CD4-positive, CD25-positive, alpha-beta regulatory T cell (primary cell): ENCODE measurements at places on chromosomes 6 and 20.

DNA sequence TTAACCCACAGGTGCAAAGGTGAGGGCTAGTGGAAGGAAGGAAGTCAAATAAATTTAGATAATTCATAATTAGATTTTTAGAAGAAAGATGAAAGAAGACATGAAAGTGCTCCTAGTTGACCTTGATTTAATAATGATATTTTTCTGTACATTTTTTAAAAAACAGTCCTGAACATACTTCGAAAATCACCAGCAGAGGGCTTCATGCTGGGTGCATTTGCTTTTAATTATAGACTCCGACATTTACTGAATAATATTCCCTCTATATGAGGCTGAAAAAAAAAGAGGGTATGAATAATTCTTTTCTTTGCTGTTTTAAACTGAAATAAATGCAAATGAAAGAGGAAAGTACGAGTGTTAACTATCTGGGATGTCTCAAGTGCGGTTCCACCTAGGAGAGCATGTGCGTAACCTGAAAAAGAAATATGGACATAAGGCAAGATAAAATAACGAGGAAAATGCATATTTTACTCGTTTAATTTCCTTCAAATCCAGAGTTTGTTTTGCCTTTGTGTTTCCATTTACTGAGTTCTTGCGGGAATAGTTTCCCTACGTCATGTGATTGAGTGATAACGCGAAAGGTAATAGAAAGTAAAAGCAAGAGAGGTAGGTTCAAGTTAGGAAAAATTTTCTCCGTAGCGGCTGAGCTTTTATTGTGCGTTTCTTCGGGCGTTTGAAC, 3.1 kb upstream of the TFAP2B start:
- no peak for DNase-seq

DNA sequence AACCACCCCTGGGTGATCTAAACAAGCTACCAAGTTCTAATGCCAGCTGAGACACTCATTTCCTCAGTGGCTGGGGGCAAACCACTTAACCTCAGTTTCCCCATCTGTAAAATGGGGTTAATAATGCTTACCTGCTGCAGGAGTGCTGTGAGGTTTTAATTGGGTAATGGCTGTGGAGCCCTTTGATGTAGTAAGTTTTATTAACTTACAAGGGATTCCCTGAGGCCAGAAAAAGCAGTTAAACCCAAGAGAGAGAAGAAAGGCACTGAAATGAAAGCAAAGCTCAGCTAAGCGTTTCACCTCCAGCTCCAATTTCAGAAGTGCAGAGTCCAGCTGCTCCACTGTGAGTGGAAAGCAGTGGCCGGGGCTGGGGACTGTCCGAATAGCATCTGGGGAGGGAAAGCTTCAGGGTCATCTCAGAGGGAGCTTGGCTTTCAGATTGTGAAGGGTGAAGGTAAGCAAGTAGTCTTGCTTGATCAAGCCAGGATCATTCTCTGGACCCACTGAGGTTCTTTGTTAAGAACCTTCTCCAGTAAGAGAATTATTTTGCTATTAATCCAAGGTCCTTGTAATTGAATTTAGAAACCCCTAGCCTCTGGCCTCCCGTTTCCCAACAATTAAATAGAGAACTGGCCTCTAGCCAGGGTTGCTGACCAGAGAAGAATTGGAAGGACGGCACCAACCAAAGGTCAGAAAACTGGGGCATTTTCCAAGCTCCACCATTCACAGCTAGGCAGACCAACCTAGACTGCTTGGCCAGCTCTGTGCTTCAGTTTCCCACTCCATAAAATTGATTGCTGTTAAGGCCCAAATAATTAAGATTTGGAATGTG, 20.9 kb upstream of the TCP11 start:
- no peak for DNase-seq

DNA sequence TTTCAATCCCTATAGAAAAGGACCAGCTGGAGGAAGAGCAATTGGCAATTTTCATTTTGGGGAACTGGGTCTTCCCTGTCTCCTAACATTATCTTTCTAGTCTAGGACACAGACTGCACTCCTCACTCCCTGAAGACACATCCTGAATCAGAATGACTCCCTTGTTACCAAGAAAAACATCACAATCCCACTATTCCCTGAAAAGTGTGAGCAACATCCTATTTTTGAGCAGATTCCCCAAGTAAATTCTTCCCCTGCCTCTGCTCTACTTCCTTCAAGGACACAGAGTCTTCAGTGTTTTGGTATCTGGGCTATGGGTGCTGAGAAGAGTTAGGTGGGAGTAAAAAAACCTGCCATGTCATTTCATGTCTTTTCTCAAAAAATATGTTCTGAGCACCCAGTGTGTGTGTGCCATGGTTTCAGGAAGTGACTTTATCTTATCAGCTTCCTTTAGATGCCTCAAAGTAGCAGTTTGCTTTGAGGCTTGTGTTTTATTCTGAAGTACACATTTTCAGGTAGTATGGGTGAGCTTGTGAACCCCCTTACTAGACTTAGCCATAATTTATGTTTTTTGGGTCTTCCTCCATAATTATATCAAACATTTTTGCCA, 12.4 kb downstream of the LAMA4 start:
- no peak for DNase-seq

DNA sequence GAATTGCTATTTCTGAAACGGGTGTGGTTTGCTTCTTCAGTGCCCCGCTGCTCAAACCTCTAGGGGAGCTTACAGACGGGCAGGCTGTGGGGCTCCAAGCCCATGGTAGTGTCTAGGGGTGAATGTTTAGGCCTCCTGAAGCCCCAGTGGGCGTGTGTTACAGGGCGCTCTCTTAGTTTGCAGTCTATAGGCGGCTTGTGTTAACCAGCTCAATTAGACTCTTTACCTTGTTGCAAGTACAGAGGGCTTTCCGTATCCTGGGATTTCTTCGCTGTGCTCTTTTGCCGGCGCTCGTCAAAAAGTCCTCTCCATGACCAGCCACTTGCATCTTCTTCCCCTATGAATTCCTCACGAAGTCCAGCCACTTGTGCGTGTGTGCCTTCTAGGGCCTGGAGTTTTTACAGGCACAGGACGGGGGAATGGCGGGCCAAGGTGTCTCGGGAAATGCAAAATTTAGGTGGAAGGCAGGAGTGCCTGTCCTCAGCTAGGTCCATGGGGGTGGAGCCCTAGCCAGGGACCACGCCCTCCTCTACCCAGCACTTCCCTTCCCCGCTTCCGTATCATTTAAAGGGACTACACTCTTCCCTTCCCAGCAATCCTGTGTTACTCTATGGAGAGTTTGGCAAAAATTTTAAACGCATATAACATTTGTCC, 94.5 kb downstream of the HTR1B start:
- no peak for DNase-seq

DNA sequence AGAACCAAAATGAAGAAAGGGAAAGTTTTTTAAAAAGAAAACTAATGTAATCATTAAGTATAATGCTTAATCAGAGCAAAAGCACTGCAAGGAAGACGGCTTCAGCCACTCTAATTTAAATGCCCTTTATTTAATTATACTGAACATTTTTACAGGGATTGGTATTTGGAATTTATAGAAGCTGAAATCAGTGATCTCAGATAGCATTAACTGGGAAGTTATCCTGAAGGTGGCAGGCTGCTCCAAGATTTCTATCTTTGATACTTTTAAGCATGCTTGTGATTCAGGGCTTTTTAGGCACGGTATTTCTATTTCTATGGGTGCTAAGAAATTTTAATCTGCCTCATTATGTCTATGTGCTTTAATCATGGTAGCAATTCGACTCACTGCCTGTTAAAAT, 1.3 kb upstream of the NDUFAF4 start:
- DNase-seq = no peak

DNA sequence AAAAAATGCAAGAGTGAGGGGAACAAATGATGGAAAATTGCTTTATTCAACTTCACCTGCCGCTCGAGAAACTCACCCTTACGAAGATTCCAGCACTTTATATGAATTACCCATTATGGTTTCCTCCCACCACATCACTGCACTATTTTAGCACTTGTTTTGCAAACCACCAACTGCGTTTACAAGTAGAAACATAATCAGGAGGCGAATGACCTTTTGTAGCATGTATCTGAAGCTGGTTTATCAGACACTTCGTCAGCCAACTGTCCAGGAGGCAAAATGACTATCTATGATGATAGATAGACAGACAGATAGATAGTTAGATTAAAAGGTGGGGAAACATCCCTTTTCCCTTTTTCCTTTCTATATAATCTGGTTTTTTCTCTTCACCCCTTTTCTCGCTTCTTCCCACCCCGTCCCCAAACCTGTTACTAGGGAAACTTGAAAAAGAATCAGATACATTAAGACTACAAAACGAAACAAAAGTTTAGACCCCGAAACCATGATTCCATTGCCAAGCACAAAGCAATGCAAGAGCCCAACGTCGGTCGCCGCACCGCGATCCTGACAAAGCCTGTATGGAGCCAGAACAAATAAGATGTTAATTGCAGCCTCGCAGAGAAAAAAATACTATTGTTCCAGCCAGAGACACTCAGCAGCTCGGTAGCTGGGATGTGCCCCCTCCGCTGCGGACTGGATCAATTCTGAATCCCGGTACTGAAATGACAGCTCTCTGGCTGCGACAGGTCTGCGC, 933 bp upstream of the ADGRB3 start:
- DNase-seq = no peak

DNA sequence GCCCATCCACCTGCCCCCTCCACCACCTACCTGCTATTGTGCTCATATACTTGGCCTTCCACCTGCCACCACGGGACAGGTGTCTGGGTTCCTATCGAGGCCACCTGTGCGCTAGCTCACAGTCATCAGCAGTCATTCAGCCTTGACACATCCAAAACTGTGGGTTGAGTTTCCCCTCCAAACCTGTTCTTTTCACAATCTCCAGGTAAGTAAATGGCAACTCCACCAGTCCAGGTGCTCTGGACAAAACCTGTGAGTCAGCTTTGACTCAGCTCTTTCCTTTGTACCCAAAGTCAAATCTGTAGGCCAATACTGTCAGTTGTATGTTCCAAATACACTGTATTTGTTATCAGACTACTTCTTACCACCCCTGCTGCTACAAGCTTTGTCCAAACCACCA, 52.6 kb downstream of the SPTLC3 start:
- no peak for DNase-seq

- DNase-seq = peak; percentile 25
Measured at GRCh38 chr20:21719592-21720214, 14.2 kb downstream of the PAX1 start.

DNA sequence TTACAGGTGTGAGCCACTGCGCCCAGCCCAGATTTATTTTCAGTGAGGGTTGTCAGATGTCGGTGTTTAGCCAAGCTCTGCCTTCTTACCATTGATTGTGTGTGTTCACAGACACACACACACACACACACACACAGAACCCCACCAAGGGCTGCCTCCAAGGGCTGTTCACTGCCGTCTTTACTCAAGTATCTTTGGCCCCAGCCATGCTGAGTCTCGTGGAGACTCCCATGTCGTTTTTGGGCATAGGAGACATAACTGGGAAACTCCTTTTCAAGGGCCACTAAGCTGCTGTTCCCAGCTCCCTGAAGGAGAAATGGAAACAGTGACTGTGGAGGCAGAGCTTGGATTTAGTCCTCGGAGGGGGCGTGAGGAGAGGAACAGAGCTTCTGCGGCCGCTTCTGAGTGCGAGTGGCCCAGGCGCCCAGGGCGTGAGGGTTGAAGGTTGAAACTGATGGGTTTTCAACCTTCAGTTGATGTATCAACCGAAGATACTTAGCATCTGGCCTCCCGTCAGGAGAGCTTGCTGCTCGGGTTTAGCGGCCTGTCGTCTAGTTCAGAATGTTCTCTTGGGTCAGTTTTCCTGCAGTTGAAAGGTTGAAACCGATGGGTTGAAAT, 243.6 kb downstream of the TTLL2 start:
- DNase-seq = no peak

GRCh38 chr6:5749651-5750215, 257.0 kb downstream of the NRN1 start:
- DNase-seq = no peak

GRCh38 chr6:21514288-21514687, 79.3 kb upstream of the SOX4 start:
- no peak for DNase-seq

DNA sequence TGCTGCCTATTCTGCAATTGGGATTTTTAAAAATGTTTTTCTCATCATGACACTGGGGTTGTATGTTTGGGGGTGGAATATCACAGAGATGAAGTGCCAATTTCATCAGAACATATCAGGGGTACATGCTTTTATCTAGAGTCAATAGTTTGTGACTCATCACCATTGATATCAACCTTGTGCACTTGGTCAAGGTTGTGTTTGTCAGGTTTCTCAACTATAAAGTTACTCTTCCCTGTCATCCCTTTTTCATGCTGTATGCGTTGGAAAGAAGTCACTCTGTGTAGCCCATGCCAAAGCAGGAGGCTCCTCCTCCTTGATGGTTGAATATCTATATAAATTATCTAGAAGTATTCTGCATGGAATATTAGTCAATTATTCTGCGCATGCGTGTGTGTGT, 145.4 kb upstream of the TSHZ2 start:
- no peak for DNase-seq

DNA sequence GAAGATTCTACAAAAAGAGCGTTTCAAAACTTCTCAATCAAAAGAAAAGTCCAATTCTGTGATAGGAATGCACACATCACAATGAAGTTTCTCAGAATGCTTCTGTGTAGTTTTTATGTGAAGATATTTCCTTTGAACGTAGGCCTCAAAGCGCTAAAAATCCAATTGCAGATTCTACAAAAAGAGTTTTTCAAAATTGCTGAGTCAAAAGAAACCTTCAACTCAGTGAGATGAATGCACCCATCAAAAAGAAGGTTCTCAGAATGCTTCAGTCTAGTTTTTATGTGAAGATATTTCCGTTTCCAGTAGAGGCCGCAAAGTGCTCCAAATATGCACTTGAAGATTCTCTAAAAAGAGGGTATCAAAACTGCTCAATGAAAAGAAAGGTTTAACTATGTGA, 319.7 kb upstream of the DEFB115 start:
- DNase-seq = no peak

GRCh38 chr6:74753883-74754600, 451.8 kb downstream of the COL12A1 start:
- no peak for DNase-seq

DNA sequence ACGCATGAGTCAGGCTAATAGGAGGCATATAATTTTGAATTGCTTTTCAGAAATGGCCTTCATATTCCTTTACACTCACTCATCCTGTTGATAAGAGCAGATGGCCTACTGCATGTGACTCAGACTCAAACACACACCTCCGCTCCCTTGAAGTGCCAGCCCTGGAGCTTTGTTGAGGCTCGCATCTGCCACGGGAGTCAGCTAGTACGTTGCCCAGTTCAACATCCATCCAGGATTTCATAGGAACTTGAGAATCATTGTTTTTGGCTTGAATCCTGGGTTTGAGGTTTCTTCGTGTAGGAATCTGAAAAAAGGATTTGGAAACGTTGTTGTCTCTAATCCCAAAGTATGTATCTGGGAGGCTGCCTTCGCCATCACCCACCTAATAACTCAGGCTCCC, 87.4 kb upstream of the JAG1 start:
- no peak for DNase-seq

DNA sequence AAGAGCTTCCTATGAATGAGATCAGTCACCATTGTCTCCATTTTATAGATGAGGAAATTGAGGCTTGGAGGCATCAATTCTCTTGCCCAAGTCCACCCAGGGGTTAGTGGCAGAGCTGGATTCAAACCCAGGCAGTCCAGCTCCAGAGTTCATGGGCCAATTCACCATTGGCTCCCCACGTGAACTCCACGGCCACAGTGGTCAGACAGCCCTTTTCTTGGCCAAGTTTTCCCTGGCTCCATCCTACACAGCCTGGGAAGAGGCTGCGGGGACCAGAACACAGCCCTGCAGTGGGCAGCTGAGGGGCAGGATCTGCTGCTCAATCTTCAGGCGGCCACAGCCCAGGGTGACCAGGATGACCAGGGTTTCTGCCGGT, 20.5 kb downstream of the TGM2 start:
- no peak for DNase-seq
